Activated CD8-positive, alpha-beta T cell treated with anti-CD3 and anti-CD28 coated beads for 36 hours (primary cell): ENCODE measurements at places on chromosomes 11 and 22. TPM values are rescaled to one million over a fixed set of nuclear protein-coding genes. Genes with fewer than 3 reads are reported as not detected.
A peak's percentile ranks its signal among the peaks of the same experiment; 100 is the strongest.

DNA sequence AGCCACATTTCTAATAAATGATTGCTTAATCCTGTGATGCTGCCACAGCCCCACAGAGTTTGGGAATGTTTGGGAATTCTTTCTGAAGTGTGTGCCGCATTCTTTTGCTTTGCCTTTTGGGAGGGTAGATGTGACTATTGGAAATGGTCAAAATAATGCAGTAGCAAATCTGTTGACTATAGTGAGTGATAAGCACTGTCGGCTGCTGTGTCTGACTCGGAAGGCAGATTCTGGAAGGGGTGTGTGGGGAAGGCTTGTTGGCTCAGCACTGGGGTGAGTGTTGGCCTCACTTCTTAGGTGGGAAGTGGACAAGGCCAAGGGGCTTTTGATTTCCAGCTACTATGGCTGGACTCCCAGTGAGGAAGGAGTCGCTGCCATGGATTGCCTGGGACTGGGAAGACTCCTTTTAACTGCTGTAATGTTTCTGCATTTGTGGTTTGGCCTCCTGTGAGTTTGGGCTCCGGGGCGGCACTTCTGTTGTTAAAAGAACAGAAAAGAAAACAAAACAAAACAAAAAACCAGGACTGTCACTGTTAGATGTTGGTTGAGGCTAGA, 20.1 kb downstream of the ZBTB16 start:
- H3K36me3 ChIP-seq: no peaks in the 10 kb centered on the region
- H3K4me3 ChIP-seq: no peak overlapping the region
- DNase-seq: no peak
- peaks cover 9% of the 10 kb centered on the region for H3K27me3 ChIP-seq
- peaks cover 54% of the 10 kb centered on the region for H3K4me1 ChIP-seq

Gene OR5A1
- total RNA-seq: not detected

Gene CCDC73
- total RNA-seq: not detected

GRCh38 chr11:67178878-67179277, 59.8 kb downstream of the KDM2A start:
- DNase-seq: no peak
- no peak overlapping the region for H3K4me3 ChIP-seq
- no peaks in the 10 kb centered on the region for H3K27me3 ChIP-seq

- H3K36me3 ChIP-seq: no peaks in the 10 kb centered on the region
- no peak for DNase-seq
- H3K4me3 ChIP-seq: no peak overlapping the region
- peaks cover 6% of the 10 kb centered on the region for H3K4me1 ChIP-seq
- no peaks in the 10 kb centered on the region for H3K27me3 ChIP-seq
Observed at GRCh38 chr22:38014083-38014482, 29.7 kb upstream of the SOX10 start.

Gene STK33
- total RNA-seq: 1.3 TPM

DNA sequence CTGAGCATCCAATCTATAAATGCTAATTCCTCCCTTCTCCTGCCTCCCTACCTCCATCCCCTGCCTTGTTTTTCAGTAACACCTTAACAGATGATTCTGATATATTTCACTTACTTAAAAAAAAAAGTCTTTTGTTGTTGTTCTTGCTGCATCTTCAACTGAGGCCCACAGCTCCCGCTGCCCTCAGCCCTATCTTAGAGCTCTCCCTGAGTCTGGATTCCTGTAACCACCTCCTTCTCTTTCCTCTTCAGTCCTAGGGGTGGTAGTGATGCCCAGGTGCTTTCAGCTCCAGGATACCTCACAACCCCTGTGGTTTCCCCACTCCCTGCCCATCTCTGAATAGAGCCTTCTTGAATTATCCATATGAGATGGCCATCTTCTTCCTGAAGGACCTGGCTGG, 3.7 kb upstream of the KCNE3 start:
- H3K27ac ChIP-seq: no peak overlapping the region
- no peak for DNase-seq
- peaks cover 10% of the 10 kb centered on the region for H3K4me1 ChIP-seq
- peaks cover 21% of the 10 kb centered on the region for H3K27me3 ChIP-seq
- no peak overlapping the region for H3K4me3 ChIP-seq
- H3K36me3 ChIP-seq: no peaks in the 10 kb centered on the region

Gene MMP10
- total RNA-seq: not detected

DNA sequence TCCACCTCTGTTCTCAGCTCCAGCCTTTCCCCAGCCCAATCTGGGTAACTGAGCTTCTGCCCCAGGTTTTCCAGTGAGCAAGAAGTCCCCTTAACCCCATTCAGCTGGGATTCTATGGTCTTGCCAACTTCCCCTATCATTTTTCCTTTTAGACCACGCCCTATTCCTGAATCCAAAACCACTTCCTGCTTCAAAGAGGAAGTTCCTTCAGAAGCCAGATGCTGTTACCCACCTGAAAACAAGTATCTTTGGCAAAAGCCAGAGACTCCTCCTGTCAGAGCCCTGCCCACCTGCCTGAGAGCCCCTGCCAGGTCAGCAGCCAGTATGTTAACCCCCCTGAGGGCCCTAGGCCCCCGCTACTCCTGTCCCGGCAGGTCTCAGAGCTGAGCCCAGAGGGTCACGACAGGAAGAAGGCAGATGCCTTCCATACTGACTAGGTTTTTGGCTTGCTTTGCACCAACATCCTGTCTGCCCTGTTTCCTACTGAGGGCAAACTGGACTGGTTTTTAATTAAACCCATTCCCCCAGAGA, 20.3 kb upstream of the MICAL2 start:
- DNase-seq: peak; percentile 8
- H3K27ac ChIP-seq: peak overlapping the region; percentile 77
- H3K4me3 ChIP-seq: no peak overlapping the region
- peaks cover 54% of the 10 kb centered on the region for H3K4me1 ChIP-seq
- H3K27me3 ChIP-seq: no peaks in the 10 kb centered on the region

Gene KCNJ11
- total RNA-seq: 2.4 TPM

- no peak overlapping the region for H3K27ac ChIP-seq
- no peaks in the 10 kb centered on the region for H3K27me3 ChIP-seq
Observed at GRCh38 chr11:107848345-107848744, 10.2 kb downstream of the SLC35F2 start.

DNA sequence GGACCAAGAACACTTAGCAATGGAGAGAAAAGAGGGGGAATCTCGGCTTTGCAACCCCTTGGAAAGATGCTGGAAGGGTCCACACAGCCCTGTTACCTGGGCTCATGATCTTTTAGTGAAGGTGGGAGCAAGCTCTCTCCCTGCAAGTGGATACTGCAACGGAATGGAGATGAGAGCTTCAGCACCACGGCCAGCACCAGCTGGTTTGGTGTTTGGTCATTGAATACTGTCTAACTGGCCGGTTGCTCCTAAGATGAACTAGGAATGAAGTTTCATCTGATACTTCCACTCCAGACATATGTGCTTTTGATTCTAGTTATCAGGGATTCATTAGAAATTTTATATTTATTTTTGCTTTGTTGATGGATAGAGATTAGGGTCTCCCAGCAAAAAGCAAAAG, 16.3 kb downstream of the HTR3A start:
- H3K27ac ChIP-seq: no peak overlapping the region
- H3K27me3 ChIP-seq: peaks cover 20% of the 10 kb centered on the region
- H3K36me3 ChIP-seq: no peaks in the 10 kb centered on the region
- no peak overlapping the region for H3K4me3 ChIP-seq
- DNase-seq: peak; percentile 46

GRCh38 chr11:57751676-57752253, at the start of gene BTBD18:
BTBD18 (minus strand) TSS chr11:57751819; CDS start chr11:57751188, 631 bp downstream.
- no peak for DNase-seq
- peak within 1 kb of the TSS; percentile 53 for H3K27ac ChIP-seq
- peaks cover 5% of the 10 kb centered on the region for H3K4me1 ChIP-seq
- H3K4me3 ChIP-seq: no peak within 1 kb of the TSS
- H3K27me3 ChIP-seq: no peaks in the 10 kb centered on the region

DNA sequence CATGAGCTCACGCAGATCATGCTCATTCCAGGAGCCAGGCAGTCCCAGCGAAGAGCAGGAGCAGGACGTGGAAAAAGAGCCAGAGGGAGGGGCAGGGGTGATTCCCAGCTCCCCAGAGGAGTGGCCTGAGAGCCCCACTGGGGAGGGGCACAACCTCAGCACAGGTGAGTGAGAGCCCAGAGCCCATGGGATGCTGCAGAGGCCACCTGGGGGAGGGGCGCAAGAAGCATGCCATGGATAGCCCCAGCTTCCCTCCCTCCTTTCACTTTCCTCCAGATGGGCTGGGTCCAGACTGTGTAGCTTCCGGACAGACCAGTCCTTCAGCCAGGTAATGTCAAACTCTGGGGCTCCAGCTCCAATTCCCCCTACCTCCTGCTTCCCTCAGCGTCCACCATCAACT, 6.2 kb downstream of the SMTNL1 start:
- H3K27ac ChIP-seq: no peak overlapping the region
- H3K4me3 ChIP-seq: no peak overlapping the region
- H3K4me1 ChIP-seq: peaks cover 14% of the 10 kb centered on the region
- peaks cover 10% of the 10 kb centered on the region for H3K36me3 ChIP-seq
- DNase-seq: no peak
- H3K27me3 ChIP-seq: no peaks in the 10 kb centered on the region

- no peak overlapping the region for H3K4me3 ChIP-seq
- peaks cover 20% of the 10 kb centered on the region for H3K36me3 ChIP-seq
- H3K4me1 ChIP-seq: peaks cover 13% of the 10 kb centered on the region
- H3K27ac ChIP-seq: peak overlapping the region; percentile 69
Observed at GRCh38 chr22:41425660-41426365, 20.8 kb downstream of the TOB2 start.

- no peak overlapping the region for H3K27ac ChIP-seq
- peak; percentile 65 for DNase-seq
- no peaks in the 10 kb centered on the region for H3K36me3 ChIP-seq
Observed at GRCh38 chr22:28899199-28899853, 16.0 kb downstream of the ZNRF3 start.

DNA sequence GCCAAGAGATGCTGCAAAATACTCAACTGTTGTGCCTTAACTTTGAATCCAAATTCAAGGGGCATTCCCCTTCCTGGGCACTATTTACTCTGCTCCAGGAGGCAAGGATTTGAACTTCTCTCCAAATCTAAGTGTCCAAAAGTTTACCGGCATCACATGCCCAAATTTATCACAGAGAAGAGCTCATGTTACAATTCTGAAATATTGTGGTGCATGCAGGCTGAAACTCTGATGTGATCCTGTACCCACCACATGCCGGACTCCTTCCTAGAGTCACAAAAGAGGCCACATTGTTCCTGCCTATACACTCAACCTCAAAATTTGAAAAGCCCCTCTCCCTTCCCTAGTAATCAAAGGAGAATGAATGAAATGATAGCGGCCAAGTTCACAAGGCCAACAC, 1.3 kb downstream of the TRAF6 start:
- H3K27ac ChIP-seq: peak overlapping the region; percentile 85
- peaks cover 5% of the 10 kb centered on the region for H3K36me3 ChIP-seq
- peak; percentile 7 for DNase-seq

- H3K36me3 ChIP-seq: no peaks in the 10 kb centered on the region
- peaks cover 2% of the 10 kb centered on the region for H3K27me3 ChIP-seq
- H3K27ac ChIP-seq: no peak overlapping the region
- H3K4me3 ChIP-seq: no peak overlapping the region
- H3K4me1 ChIP-seq: no peaks in the 10 kb centered on the region
Observed at GRCh38 chr11:57364851-57365660, 15.9 kb downstream of the PRG3 start.

DNA sequence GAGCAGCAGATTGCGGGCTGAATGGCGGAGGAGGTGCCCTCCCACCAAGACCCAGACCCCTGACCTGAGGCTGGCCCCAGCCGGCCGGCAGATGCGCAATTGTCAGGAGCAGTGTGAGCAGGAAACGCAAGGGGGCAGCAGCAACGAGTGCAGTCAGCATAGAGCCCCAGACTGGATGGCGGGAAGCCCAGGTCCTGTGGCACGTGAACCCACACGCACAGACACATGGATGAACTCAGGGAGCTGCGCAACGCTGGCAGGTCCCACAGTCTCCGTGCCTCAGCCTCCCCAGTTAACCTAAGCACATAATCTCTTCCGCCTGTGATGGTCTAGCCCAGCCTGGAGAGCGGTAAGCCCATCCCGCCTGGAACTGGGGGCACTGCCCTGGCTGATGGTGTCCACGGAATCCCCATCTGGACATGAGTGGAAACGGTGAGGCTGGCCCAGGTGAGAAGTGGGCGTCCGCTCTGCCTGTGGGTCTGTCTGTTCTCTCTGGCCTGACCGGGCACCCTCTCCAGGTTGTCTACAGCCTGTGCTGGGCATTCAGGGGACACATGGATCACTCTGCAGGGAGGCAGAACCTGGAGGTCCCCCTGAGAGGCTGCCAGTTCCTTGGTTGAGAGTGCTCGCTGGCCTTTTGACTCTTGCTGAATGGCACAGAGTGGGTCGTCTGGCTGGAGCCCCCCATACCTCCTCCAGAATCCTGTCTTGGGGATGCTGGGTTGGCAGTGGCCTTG, 626 bp upstream of the TBX10 start:
- H3K4me1 ChIP-seq: peaks cover 6% of the 10 kb centered on the region
- H3K36me3 ChIP-seq: no peaks in the 10 kb centered on the region
- H3K4me3 ChIP-seq: no peak overlapping the region
- DNase-seq: peak; percentile 77

DNA sequence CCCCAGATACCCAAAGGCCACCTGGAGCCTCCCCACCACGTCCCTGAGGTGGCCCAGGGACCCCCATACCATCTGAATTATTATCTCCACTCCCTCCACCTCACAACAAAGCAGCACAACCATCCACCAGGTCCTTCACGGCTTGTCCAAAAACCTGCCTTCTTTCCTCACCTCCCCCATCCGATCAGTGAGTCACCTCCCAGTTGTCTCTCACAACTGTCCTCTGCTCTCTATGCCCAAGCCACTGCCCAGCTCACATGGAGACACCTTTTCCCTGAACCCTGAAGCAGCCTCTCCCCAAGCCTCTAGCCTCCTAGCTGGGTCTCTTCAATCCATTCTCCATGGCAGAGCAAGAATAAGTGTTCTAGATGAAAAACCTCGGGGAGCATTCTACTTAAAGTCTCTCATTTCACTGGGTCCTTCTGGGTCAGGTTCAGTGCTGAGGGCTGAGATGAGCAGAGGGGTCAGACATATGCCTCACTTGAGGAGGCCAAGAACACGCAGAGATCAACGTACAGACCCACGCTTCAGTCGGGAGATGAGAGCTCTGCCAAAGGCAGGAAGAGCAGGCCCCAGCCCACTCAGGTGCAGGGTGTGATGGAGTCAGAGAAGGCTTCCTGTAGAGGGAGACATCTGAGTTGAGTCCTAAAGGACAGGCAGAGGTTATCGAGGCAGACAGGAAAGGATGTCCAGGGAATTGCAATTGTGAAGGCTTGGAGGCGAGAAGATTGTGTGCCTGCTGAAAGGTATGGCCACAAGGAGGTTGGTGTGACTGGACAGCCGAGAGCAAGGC, 74.7 kb downstream of the PDE2A start:
- H3K36me3 ChIP-seq: no peaks in the 10 kb centered on the region
- DNase-seq: no peak
- H3K27me3 ChIP-seq: no peaks in the 10 kb centered on the region
- H3K4me3 ChIP-seq: no peak overlapping the region
